Spleen (tissue), 13 donors: ENCODE measurements at places on chromosomes 2 and 18. TPM values are rescaled to one million over a fixed set of nuclear protein-coding genes. Genes with fewer than 3 reads are reported as not detected.

Gene MC2R
- total RNA-seq, result not detected

DNA sequence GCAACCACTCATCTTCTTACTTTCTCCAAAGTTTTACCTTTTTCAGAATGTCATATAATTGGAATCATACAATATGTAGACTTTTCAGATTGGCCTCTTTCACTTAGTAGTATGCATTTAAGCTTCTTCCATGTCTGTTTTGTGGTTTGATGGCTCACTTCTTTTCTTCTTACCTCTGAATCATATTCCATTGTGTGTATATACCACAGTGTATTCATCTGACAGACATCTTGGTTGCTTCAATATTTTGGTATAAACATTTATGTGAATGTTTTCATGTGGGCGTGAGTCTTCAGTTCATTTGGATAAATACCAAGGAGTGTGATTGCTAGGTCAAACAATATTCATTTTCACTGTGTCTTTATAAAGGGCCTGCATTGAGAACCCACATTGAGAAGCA, 136.1 kb upstream of the NOSTRIN start:
- no peak overlapping the region for H3K27ac ChIP-seq
- no peaks in the 10 kb centered on the region for H3K36me3 ChIP-seq
- H3K4me3 ChIP-seq, result no peak overlapping the region
- DNase-seq, result no peak
- no peaks in the 10 kb centered on the region for H3K4me1 ChIP-seq

- no peak overlapping the region for H3K4me3 ChIP-seq
- H3K4me1 ChIP-seq, result no peaks in the 10 kb centered on the region
Measured at GRCh38 chr2:167575276-167575675, 672.1 kb downstream of the STK39 start.

- no peaks in the 10 kb centered on the region for H3K4me1 ChIP-seq
- no peak overlapping the region for H3K4me3 ChIP-seq
- DNase-seq, result no peak
- no peaks in the 10 kb centered on the region for H3K36me3 ChIP-seq
Measured at GRCh38 chr2:8563814-8564474, 117.9 kb upstream of the ID2 start.

Gene RELCH
- total RNA-seq, result 46.4 TPM

- no peaks in the 10 kb centered on the region for H3K4me1 ChIP-seq
- no peak for DNase-seq
- H3K27ac ChIP-seq, result no peak overlapping the region
- no peak overlapping the region for H3K4me3 ChIP-seq
Measured at GRCh38 chr18:6107794-6108193, 212.5 kb upstream of the TMEM200C start.

DNA sequence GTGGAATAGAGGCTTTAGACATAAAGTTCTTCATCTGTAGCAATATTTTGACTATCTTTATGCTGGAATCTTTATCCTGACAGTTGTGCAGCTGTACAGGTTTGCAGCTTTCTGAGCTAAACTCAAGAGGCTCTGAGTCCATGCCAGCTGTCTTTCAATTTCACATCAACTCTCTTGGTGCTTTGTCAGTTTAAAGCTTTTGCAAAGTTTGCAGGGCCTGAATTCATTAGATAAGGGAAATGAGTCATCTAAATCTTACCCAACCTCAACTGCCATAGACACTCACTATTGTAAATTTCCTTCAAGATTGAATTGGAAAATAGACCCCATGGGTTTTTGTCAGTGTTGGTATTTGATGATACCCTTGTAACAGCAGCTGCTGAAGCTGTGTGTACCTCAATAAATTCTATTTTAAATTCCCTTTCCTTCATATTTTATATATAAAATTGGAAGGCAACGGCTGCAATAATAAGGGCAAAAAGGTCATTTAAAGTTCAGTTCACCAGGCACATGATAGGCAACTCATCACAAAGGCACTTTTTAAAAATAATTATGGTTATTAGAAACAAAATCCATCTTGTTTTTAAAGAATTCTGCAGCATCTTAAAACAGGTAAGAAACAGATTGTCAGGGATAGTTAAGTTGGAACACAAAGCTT, 169.9 kb upstream of the SLC39A10 start:
- no peaks in the 10 kb centered on the region for H3K36me3 ChIP-seq
- no peak for DNase-seq
- H3K4me1 ChIP-seq, result peaks cover 10% of the 10 kb centered on the region
- no peaks in the 10 kb centered on the region for H3K27me3 ChIP-seq
- H3K27ac ChIP-seq, result no peak overlapping the region
- H3K4me3 ChIP-seq, result no peak overlapping the region

DNA sequence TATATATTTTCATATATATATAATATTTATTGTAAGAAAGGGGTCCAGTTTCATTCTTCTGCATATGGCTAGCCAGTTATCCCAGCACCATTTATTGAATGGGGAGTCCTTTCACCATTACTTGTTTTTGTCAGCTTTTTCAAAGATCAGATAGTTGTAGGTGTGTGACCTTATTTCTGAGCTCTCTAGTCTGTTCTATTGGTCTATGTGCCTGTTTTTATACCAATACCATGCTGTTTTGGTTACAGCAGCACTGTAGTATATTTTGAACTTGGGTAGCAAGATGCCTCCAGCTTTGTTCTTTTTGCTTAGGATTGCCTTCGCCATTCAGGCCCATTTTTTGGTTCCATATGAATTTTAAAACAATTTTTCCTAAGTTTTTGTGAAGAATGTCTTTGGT, 320.1 kb downstream of the CDH2 start:
- H3K36me3 ChIP-seq, result no peaks in the 10 kb centered on the region
- H3K4me1 ChIP-seq, result no peaks in the 10 kb centered on the region
- no peak overlapping the region for H3K27ac ChIP-seq
- DNase-seq, result no peak
- no peak overlapping the region for H3K4me3 ChIP-seq
- H3K27me3 ChIP-seq, result no peaks in the 10 kb centered on the region

DNA sequence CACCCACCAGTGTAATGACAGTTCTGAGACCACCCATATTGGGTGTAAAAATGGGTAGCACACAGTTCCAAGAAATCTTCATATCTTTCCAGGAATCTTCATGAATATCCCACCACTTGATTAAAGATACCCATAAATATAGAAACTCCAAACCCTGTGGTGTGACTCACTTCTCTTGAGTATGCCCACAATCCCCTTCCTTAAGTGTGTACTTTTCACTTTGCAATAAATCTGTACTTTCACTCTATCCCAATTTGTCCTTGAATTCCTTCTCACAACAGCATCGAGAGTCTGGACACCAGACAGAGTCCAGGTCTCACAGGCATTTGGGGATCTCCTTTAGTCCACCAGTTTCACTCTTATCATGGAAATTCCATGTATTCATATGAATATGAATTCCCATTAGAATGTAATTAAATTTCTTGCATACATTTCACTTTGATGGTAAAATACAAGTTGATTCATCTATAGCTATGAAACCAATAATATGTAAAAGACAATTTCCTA, 287.0 kb upstream of the SESTD1 start:
- H3K36me3 ChIP-seq, result no peaks in the 10 kb centered on the region
- no peaks in the 10 kb centered on the region for H3K27me3 ChIP-seq
- no peak for DNase-seq

Gene RNU2-63P
- 6.1 TPM for total RNA-seq

DNA sequence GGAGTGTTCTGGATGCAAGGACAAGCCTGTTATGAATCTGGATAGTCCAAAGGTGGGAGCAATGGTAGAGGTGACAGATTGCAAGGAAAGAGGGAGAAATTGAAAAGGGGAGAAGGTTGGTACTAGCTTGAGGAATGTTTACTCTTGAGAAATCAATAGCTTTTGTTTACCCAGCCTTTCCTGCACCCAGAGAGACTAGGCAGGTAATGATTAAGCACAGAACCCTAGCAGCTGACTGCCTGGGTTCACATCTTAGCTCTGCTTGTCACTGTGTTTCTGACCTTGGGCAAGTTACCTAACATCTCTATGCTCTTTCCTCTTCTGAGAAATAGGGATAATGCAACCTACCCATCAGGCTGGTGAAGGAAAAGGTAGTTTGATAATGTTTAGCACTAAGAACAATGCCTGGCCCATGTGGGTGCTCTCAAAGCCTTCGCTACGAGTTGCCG, 178.6 kb downstream of the MGAT5 start:
- H3K27ac ChIP-seq, result no peak overlapping the region
- H3K36me3 ChIP-seq, result peaks cover 47% of the 10 kb centered on the region
- no peak for DNase-seq
- H3K4me1 ChIP-seq, result peaks cover 4% of the 10 kb centered on the region

DNA sequence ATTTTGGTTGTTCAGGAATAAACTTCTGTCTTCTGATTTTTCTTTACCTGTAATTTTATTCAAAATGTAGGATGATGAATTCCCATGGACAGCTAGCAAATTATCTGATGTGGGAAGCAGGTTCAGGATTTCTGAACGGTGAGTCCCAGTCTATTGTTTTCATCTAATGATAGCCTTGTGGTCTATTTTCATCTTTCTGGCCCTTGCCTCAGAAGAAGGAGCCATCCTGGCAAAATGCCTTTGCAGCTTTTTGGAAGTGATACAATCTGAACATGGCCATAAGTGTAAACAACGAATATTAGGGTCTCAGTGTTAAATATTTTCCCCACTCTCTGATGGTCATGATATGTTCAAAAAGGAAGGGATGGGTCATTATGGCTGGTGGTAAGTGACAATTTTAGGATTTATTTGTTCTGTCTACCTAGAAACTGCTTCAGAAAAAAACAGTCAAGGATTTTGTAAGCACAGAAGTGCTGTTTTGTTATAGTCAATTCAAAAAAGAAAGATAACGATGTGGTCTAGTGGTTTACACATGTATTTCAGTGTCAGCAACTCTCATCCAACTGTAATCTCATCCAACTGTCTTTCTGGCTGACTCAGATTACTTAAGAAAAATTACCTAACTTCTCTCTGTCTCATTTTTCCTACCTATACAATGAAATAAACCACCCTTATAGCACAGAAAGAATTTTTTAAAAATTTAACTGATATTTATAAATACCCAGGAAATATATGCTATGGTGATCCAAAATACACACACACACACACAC, 272.6 kb upstream of the ERBB4 start:
- H3K4me1 ChIP-seq, result no peaks in the 10 kb centered on the region
- H3K27me3 ChIP-seq, result no peaks in the 10 kb centered on the region
- no peak for DNase-seq
- H3K4me3 ChIP-seq, result no peak overlapping the region

DNA sequence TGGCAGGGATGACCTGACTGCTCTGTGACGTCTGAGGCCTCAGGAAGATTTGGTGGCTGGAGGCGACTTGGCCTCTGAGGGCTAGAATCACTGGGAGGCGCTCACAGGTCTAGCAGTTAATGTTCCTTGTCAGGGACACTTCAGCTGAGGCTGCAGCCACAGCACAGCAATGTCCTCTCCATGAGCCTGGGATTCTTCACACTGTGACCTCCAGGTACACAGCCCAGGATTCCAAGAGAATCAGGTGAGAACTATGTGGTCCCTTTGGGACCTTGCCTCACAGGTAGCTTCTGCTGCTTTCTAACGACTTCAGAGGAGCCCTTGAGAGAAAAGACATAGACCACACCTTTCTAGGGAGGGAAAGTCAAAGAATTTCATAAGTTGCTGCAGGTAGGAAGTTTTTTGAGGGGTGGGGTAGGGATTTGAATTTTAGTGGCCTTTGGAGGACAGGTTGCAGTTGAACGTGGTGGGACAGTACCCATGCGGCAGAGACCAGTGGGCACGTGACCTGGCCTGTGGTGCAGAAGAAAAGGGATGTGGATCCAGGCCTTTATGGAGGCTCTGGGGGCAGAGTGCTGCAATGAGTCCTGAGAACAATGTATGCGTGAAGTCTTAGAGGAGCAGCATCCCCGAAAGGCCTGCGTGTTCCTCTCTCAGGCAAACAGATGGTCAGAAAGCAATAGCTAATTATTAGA, 86.2 kb downstream of the LYPD1 start:
- no peak for DNase-seq
- H3K4me3 ChIP-seq, result no peak overlapping the region
- no peaks in the 10 kb centered on the region for H3K27me3 ChIP-seq
- H3K36me3 ChIP-seq, result no peaks in the 10 kb centered on the region
- H3K27ac ChIP-seq, result no peak overlapping the region

DNA sequence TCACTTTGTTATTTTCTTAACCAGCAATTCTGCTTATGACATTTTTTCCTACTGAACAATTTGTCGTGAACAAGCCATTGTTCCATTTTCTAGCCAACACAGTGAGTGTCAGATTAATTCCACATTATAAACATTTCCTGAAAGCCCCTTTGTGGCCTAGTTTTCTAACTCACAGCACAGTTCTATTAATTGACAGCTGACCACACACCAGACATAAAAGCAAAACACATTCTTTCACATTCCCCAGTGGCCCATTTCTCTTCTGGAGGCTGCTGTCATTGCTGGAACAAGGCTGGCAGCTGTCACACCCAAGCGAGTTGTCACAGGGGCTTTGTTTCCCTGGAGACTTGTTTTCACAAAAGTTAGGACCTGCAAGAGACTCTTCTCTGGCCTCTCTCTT, 50.7 kb downstream of the RNF152 start:
- H3K27ac ChIP-seq, result no peak overlapping the region
- DNase-seq, result no peak
- H3K4me1 ChIP-seq, result no peaks in the 10 kb centered on the region
- H3K36me3 ChIP-seq, result no peaks in the 10 kb centered on the region

Gene STEAP3
- total RNA-seq, result 2.0 TPM
